Hair follicle dermal papilla cell (primary cell): ENCODE measurements at places on chromosomes 16 and 17. TPM values are rescaled to one million over a fixed set of nuclear protein-coding genes. Genes with fewer than 3 reads are reported as not detected.

Gene TP53TG3F
- total RNA-seq, result 0.24 TPM in 1 of 2 replicates, not detected in the other

Gene PSKH1
- total RNA-seq, result 14.5 and 16.4 TPM in 2 replicates

Gene MT1E
- 16.6 and 18.0 TPM in 2 replicates for total RNA-seq

Gene ADAMTS18
- total RNA-seq, result 4.4 TPM in 1 of 2 replicates, not detected in the other

Gene MGAT5B
- total RNA-seq, result 2.6 and 4.7 TPM in 2 replicates

Gene CDH13
- 48.8 and 53.1 TPM in 2 replicates for total RNA-seq

Gene SPNS2
- total RNA-seq, result 0.16 TPM in 1 of 2 replicates, not detected in the other

Gene MMD
- 5.3 and 7.0 TPM in 2 replicates for total RNA-seq

Gene MEIOB
- 0.61 and 1.1 TPM in 2 replicates for total RNA-seq

Gene KLHL10
- 0.12 and 1.3 TPM in 2 replicates for total RNA-seq

Gene ZNF319
- 4.9 and 8.3 TPM in 2 replicates for total RNA-seq

Gene ATAD5
- total RNA-seq, result 0.61 and 1.1 TPM in 2 replicates

Gene BEAN1
- total RNA-seq, result 0.16 and 3.6 TPM in 2 replicates

Gene IGF2BP1
- 0.24 and 0.32 TPM in 2 replicates for total RNA-seq

Gene CLEC19A
- not detected in 2 replicates for total RNA-seq
